ENCODE measurements at places on chromosomes 5 and 9.
A peak's percentile ranks its signal among the peaks of the same experiment; 100 is the strongest.

GRCh38 chr9:135116881-135117280 lies 29.4 kb downstream of the OLFM1 start:
- no peak for DNase-seq

DNA sequence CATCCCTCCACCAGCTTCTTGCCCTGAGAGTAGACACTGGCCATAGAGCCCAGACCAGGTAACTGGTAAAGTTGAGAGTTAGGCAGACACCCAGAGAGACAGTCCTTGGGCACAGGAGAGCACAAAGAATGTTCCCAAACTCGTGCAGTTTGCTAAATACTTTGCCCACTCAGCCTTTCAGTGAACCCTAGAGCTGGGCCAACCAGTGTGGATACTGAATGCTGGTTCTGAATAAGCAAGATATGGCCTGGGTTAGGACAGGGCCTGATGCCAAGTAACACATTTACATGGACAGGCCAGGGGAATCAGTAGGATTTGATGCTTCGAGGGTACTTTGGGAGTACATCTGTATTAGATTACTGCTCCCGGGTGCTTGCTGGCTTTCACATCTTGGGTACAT lies 185.4 kb downstream of the SH3GL2 start:
- no peak for DNase-seq

- no peak for DNase-seq
These were observed 39.3 kb upstream of the TDRD7 start for GRCh38 chr9:97372580-97372979.

- no peak for DNase-seq
These were observed 84.5 kb downstream of the PRRT1B start for GRCh38 chr9:131629825-131630204.

- DNase-seq = no peak
These were observed 324.5 kb downstream of the GADD45G start for GRCh38 chr9:89929315-89929672.

- peak; percentile 20 for DNase-seq
These were observed 2.8 kb downstream of the MCCC2 start for GRCh38 chr5:71589903-71590302.

GRCh38 chr9:92385953-92386352 lies 18.4 kb downstream of the OGN start:
- no peak for DNase-seq
